ENCODE measurements at places on chromosomes 5 and 9.
A peak's percentile ranks its signal among the peaks of the same experiment; 100 is the strongest.

- no peak for DNase-seq
Observed at GRCh38 chr5:26884481-26884880, 153.9 kb downstream of the CDH9 start.

DNA sequence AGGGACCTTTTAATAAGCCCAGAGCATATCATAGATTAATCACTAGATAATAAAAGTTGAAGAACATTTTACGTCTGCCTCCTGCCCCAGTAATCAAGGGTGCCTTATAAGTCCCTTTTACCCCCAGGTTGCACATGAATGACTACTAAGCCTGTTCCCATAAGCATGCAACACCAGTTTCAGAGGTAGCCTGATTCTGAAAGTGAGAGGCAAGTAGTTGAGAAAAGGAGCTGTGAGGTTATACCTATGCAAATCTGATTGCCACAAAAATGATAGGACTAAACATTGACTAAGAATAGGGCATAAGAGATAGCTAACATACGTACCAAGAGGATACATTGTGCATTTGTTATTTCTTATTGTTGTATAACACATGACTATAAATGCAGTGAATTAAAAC is 681.9 kb downstream of the ISL1 start:
- no peak for DNase-seq

GRCh38 chr5:31854181-31855133 is 215.5 kb downstream of the PDZD2 start:
- no peak for DNase-seq

GRCh38 chr5:153617190-153617589 is 126.7 kb downstream of the GRIA1 start:
- no peak for DNase-seq

- no peak for DNase-seq
Observed at GRCh38 chr5:122327110-122327509, 15.1 kb downstream of the SNCAIP start.

- DNase-seq, result no peak
Observed at GRCh38 chr9:36080519-36080918, 43.8 kb downstream of the RECK start.

- DNase-seq, result no peak
Observed at GRCh38 chr5:27472871-27473270, 434.5 kb upstream of the CDH9 start.

DNA sequence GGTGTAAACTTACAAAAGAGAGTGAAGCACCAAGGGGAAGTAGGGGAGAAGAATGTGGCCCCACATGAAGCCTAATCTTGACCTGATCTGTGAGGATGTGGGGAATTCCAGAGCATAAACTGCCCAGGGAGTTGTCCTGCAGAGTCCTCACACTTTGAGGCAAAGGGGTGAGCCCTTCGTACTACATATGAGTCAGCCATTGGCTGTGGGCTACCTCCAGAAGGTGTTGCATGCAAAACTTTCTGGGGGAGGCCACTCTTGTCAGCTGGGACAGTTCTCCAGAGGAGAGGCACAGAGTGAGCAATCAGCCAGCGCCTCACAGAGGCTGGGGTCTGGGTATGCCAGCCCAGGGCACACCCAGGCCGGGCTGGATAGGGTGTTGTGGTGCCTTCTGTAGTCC is 98.1 kb upstream of the NMUR2 start:
- DNase-seq, result no peak

GRCh38 chr9:21770871-21771560 is 31.4 kb upstream of the MTAP start:
- DNase-seq, result no peak

DNA sequence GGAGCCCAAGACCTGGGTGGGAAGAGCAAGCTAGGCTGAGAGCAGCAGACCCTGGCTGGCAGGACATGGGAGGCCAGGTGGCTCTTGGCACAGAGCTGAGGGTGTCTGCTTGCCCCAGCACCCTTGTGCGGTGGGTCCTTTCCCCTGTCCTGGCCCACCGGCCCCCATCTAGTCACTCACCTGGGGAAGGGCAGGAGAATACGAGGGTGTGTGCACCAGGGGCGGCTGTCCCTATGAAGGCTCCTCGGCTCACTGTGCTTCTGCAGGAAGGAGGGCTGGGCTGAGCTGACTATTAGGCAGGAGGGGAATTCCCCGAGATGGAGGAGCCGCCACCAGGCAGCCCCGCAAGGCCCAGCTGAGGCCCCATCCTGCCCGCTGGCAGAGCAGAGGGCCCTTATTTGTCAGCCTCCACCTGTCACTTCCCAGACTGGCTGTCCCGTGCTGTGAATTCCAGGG is 6.1 kb upstream of the TNIP1 start:
- DNase-seq, result no peak

DNA sequence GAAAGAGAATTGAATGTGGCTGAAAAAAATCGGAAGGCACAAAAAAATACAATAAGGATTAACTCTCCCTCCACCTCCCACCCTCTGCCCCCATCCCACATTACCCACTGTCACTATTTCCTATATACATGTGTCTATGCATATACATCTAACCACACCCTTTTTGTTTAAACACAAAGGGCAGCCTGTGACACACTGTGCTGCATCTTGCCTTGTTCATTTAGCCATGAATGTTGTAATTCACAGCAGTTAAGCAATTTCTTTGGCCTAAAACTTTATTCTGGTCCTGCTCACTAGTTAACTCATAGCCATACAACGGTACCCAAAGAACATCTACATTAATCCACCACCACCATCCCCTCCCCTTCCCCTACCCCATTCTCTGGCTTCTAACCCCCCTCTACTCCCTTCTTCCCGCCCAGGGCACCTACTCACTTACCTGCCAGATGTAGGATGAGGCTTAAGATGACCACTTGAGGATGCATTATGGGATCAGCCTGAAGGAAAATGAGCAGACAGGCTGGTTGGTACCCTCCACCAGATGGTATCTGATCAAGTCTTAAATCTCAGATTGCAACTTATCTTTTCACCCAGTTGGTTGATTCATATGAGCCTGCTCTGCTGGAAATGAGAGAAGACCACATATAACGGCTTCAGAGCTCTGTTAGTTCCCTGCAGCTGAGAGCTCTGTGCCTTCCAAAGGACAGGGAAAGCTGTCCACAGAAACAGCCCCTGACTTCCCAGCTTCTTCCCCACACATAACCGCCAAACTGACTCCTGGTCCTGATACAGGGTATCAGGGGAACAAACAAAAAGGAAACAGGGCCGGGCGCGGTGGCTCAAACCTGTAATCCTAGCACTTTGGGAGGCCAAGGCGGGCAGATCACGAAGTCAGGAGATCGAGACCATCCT is 1.2 kb downstream of the HAVCR1 start:
- no peak for DNase-seq

GRCh38 chr5:168047043-168047668 is 244.3 kb upstream of the WWC1 start:
- peak; percentile 11 for DNase-seq

- no peak for DNase-seq
Observed at GRCh38 chr5:74653991-74654390, 13.5 kb upstream of the ENC1 start.

DNA sequence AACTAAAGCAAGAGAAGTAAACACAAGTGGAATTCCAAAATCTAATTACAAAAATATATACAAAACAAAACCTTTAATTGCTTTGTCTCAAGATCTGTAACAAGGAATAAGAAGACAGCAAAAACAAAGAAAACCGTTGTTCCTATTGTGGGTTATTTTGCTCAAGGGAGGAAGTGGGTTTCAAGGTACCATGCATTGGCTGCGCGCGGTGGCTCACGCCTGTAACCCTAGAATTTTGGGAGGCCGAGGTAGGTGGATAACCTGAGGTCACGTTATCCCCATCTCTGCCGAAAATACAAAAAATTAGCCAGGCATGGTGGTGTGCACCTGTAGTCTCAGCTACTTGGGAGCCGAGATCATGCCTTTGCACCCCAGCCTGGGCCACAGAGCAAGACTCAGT is 12.1 kb upstream of the IQGAP2 start:
- no peak for DNase-seq

DNA sequence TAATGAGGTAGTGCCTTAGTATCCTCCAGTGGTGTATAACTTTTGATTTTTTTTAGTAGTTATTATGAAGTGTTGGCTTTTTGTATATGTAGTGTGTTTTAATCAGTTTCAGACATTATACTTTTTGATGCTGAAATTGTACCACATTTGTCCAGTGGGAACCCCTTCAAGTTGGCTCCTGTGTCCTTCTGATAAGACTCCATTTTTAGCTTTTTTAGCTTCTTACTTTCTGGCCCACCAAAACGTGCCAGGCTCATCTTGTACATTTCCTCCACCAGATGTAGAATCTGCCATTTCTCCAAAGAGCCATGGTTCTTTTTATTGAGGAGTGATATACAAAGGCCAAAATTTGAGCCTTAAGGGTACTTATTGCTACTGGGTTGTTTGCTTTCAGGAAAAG is 84.4 kb downstream of the PBX3 start:
- DNase-seq, result no peak

- no peak for DNase-seq
Observed at GRCh38 chr5:116532762-116533525, 41.7 kb downstream of the SEMA6A start.

GRCh38 chr9:27176971-27177370 is 67.9 kb downstream of the TEK start:
- DNase-seq, result no peak

DNA sequence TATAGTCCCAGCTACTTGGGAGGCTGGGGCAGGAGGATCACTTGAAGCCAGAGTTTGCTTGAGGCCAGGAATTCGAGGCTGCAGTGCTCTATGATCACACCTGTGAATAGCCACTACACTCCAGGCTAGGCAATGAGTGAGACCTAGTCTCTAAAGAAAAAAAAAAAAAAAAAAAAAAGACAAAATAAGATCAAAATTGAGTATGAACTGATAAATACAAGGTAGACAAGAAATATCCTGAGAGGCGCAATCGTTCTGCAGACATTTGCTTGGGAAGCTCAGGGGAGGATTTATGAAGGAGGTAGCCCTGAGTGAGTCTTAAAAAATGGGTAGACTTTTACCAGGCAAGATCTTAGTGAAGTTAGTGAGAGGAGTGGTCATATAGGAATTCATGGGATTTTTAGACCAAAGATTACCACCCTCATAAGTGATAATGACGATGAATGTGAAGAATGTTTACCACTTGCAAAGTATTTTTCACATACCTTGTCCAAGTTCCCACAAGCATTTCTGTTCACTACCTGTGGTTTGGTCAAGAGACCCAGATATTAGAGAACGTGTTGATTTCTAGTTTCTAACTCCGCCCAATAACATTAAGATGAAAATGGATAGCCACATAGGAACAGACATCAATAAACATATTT is 4.4 kb downstream of the PDCD1LG2 start:
- no peak for DNase-seq

DNA sequence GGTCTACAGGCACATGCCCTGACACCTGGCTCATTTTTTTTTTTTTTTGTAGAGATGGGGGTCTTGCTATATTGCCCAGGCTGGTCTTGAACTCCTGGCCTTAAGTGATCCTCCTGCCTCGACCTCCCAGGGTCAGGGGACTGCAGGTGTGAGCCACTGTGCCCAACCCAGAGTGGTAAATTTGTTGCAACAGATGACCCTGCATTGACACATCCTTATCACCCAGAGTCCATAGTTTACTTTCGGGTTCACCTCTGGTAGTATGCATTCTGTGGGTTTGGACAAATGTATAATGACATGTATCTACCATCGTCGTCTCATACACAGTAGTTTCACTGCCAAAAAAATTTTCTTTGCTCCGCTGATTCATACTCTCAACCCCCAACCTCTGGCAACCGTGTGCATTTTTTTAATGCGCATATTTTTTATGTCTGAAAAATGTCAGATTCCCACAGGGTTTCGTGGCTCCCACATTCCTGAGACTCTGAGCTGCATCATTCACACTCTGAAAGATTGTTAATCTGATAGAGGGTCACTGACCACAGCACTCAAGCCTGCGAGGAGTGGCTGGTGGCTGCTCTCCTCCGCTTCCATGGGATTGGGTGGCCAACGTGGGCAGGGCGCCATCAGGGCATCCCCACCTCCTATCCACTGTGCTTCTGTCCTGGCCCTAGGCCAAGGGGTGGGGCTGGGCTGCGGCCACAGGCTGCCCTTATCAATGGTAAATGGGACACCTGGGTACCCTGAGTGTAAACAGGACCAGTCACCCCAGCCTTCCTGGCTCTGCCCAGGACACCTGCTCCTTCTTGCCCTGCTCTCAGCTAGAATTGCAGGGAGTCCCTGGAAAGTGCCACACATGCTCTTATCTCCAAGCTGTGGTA is 9.6 kb downstream of the NDST1 start:
- no peak for DNase-seq

GRCh38 chr9:136622538-136622948 is 40.2 kb upstream of the EGFL7 start:
- no peak for DNase-seq

DNA sequence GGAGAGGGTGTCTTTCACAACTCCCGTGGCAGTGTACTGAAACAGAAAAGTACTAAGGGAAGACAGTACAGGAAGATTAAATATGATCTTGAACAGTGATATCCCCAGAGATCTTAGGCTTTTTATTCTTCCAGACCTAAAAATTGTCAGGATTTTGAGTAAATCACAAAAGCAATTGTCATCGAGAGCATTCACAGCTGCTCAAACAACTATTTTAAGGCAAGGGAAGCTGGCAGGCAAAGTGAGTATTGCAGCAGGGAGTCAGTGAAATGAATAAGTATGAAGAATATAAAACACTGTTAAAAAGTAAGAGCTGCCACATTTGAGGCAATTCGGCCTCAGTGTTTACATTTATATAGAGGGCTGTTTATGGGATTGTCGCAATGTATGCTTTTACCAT is 479.0 kb downstream of the CAAP1 start:
- no peak for DNase-seq

DNA sequence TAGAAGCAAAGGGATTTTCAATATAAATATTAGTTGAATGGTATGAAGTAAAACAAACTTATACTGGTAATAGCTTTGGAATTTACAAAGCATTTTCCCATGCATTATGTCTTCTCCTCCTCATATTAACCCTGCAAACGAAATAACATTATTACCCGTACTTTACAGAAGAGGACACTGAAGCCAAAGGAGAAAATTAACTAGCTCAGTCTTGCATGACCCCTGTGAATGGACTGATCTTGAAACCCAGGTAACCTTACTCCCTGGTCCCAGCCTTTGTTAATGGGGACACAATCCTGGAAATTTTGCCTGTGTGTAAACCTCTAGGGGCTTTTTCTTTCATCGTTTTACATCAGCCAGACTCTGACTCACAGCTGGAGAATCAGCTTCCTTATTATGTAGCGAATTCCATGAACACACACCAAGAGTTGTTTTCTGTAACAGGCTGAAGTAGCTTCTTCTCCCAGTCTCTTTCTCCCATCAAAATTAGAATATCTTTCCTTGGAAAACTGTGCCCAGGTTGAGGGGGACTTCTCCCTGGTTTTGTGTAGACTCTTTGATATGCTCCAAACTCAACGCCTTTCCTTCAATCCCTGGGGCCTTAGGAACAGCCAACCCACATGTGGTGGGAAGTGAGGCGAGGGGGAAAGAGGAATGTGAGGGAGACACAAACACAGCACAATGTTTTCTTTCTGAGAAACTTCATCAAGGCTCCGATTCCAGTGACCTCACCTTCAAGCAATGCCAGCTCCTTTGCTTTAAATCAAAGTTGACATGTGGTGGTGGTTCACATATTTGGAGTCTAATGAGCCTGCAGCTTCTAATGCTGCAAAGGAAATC is 480.9 kb upstream of the PAPPA start:
- no peak for DNase-seq
